T-helper 1 cell treated with Interleukin-12 subunit alpha and Interleukin-12 subunit beta and Interleukin-4 antibody, amounts not matched to agents 30 ng/mL and 1 ng/mL, for 36 hours (primary cell): ENCODE measurements at places on chromosomes 16 and 17. TPM values are rescaled to one million over a fixed set of nuclear protein-coding genes. Genes with fewer than 3 reads are reported as not detected.

The MPP3 gene
- not detected in 2 replicates for total RNA-seq

The DNAI2 gene
- total RNA-seq: 0.34 and 0.69 TPM in 2 replicates

The CALB2 gene
- total RNA-seq: not detected in 2 replicates

The TTLL6 gene
- total RNA-seq: not detected in 2 replicates

The KRTAP9-4 gene
- total RNA-seq: not detected in 2 replicates

The FNDC8 gene
- total RNA-seq: 0.15 TPM in 1 of 2 replicates, not detected in the other

The MPV17L gene
- total RNA-seq: not detected in 2 replicates

The KCNG4 gene
- total RNA-seq: not detected in 2 replicates

The ARHGAP44 gene
- total RNA-seq: not detected in 2 replicates

The AP2B1 gene
- total RNA-seq: 217 and 229 TPM in 2 replicates

The LAT gene
- total RNA-seq: 359 and 362 TPM in 2 replicates

The PHLPP2 gene
- 8.4 and 8.9 TPM in 2 replicates for total RNA-seq

The ABI3 gene
- total RNA-seq: 73.2 and 77.2 TPM in 2 replicates

The HSD17B2 gene
- total RNA-seq: not detected in 2 replicates

The CBLN1 gene
- not detected in 2 replicates for total RNA-seq

The COG4 gene
- total RNA-seq: 55.8 and 57.9 TPM in 2 replicates

The IKZF3 gene
- total RNA-seq: 36.1 and 37.6 TPM in 2 replicates

The MMP2 gene
- 0.24 and 0.32 TPM in 2 replicates for total RNA-seq

The KRT33B gene
- total RNA-seq: not detected in 2 replicates

The LPO gene
- total RNA-seq: not detected in 2 replicates

The SLFN11 gene
- total RNA-seq: 74.5 and 82.9 TPM in 2 replicates

The MEFV gene
- 0.32 TPM in 1 of 2 replicates, not detected in the other for total RNA-seq

The SLC13A2 gene
- not detected in 2 replicates for total RNA-seq

The CHST6 gene
- total RNA-seq: not detected in 2 replicates

The KRTAP1-1 gene
- total RNA-seq: not detected in 2 replicates

The CACNA1H gene
- total RNA-seq: 0.24 and 0.25 TPM in 2 replicates

The NRN1L gene
- total RNA-seq: 0.59 TPM in 1 of 2 replicates, not detected in the other

The CCL2 gene
- total RNA-seq: 0.22 and 0.49 TPM in 2 replicates

The CCL3 gene
- total RNA-seq: 114 and 123 TPM in 2 replicates

The SHISA6 gene
- total RNA-seq: not detected in 2 replicates

The HBA2 gene
- not detected in 2 replicates for total RNA-seq

The CCDC144A gene
- total RNA-seq: 3.1 and 3.5 TPM in 2 replicates

The CYB5B gene
- total RNA-seq: 160 and 173 TPM in 2 replicates

The PRCD gene
- total RNA-seq: not detected in 2 replicates
